Effector CD4-positive, alpha-beta T cell (primary cell): ENCODE measurements at places on chromosomes 1 and 21.

DNA sequence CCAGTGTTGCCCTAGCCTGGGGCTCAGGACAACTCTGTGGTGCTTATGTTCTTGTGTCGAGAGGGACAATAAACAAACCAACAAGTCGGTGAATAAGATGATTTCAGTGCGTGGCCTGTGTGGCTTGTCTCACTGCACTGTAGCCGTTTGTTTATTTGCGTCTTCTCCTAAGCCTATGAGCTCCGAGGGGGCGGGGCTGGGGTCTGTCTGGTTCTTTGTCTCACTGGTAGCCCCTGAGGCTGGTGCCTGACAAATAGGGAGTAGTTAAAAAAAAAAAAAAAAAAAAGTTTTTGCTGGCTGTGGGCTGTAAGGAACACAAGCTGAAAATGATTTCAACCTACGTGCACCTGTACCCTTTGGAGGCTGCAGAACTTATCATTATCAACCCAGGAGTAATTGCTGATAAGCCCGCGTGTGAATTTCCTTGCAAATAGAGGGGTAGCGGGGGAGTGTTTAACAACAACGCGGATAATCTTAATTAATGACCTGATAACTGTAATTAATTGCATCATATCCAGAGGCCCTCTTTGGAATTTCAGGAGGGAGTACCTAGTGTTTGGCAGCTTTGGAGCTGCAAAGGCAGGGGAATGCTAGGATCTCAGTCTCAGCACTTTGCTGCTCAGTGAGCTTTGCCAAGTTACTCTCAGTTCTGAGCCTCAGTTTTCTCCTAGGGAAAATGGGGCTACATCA lies 925 bp upstream of the ARHGEF10L start:
- no peak for DNase-seq

DNA sequence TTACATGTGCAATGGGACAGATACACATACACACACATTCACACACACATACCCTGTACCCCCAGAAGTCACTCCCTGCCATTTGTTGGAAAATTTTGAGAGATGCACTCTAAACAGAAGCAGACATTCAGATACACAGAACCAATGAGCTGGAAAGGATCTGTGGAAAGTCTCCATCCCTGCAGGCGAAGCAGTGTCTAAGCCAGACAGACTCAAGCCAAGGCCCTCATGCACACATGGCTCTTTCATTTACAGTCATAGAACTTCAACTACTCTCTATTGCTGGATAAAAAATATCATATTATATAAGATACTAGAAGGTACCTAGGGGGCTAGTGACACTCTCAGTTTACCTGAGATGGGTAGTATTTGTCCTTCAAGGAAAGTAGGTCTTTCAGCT lies 7.3 kb upstream of the SEC16B start:
- no peak for DNase-seq

GRCh38 chr1:66540434-66541032 lies 6.6 kb downstream of the SGIP1 start:
- DNase-seq: no peak

DNA sequence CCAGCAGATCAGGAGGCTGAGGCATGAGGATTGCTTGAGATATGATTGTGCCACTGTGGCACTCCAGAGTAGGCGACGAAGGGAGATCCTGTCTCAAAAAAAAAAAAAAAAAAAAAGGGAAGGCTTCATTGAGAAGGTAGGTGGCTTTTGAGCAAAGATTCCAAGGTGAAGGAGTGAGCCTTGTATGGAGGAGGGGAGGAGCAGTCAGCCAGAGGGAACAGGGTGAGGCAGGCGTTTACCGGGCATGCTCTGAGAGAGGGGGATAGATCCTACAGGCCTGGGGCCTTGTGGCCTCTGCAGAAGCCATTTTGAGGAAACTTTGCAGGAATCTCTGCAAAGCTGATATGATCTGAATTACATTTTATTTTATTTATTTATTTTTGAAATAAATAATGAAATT lies 5.1 kb upstream of the HDAC1 start:
- no peak for DNase-seq

DNA sequence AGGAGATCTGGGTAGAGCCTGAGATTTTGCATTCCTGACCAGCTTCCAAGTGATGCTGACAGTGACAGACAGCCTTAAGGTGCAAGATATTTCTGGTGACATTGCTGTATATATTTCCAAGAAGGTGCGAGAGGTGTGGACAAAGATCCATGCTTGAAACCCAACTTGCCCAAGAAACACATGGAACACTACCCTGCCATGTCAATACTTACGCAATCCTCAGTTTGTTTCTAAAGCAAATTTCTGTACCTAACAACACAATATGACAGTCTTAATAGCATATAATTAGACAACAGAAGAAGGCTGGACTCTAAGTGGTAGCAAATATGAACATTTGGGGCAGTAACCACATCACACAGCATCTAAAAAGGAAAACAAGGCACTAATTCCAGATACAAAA lies 260.4 kb downstream of the DSCAM start:
- no peak for DNase-seq

- DNase-seq: no peak
These were observed 18.1 kb downstream of the TMEM50B start for GRCh38 chr21:33461538-33462250.

DNA sequence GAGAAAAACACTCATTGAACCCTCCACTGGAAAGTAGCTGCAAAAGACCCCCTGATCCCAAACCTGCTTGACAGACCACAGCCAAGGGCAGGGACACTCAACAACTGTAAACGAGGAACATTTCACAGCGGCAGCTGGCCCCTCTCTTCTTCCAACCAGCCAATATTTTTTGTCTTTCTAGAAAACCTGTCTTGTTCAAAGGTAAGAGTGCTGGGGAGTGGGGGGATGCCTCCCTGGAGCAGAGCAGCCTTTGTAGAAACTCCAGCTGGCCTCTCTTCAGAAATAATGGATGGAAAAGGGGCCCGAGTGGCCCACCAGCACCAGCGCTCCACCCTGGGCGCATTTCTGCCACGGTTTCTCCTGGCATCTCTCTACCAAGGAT lies 384.0 kb downstream of the RRAGC start:
- no peak for DNase-seq

GRCh38 chr1:37731312-37732019 lies 33.5 kb downstream of the EPHA10 start:
- no peak for DNase-seq

GRCh38 chr1:37721565-37721964 lies 29.2 kb downstream of the CDCA8 start:
- no peak for DNase-seq

DNA sequence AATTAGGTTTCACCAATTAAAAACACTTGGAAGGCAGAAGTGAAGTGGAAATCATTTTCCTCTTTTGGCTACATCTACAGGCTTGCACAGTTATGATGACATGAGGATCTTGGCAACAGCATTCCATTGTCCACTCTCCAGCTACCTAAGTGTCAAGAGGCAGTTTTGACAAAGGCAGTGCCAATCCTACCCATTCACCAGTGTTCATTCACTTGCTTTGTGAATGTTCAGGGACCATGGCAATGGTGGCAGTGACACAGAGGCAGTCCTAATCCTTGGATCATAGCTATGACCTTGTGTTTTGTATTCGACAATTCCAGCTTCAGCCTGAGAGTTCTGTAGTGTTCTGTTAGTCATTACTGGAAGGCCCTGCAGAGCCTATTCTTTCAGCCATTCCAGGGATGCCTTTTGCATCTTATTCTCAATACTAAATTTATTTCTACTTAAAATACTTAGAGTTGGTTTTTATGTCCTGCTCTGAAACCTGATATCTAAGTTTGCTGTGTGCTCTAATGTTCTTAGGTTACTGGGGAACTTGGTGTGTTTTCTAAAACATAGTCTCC lies 36.7 kb downstream of the CRB1 start:
- DNase-seq: no peak

DNA sequence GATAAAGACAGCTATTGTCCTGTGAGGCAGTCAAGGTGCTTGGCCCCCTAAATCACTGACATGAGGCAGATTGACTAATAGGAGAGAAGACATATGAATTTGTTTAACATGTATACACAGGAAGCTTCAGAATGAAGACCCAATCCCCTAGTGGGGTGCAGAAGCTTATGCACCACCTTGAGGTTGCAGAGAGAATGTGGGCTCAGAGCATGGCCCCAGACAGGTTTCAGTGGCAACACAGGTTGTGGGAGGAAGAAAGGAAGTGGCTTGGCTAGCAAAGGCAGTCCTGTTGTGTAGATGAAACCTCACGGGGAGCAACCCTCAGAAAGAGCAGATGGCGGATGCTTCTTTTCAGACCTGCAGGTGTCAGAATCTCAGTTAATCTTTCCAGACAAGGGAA lies 37.0 kb upstream of the PARP1 start:
- DNase-seq: peak; percentile 37
